Progenitor cell of endocrine pancreas (in vitro differentiated cells): ENCODE measurements at places on chromosomes 2 and 18. TPM values are rescaled to one million over a fixed set of nuclear protein-coding genes. Genes with fewer than 3 reads are reported as not detected.
A peak's percentile ranks its signal among the peaks of the same experiment; 100 is the strongest.

DNA sequence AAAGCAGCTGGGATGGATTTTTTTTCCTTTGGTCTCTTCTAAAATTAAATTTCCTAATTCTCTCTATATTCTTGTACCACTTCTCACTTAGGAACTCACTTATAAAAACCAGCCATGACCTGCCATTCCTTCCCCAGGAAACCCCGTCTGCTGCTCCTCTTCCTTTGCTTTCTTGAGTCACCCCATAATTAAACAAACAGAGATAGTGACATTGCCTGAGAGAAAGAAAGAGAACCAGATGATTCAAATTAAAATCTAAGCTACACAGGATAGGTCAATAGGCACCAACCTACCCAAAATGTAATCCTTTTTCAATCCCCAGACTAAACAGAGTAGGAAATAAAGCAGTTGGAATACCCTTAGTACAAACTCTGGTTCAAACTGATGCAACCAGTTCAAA is 9.7 kb downstream of the STK39 start:
- no peaks in the 10 kb centered on the region for H3K27me3 ChIP-seq
- peaks cover 6% of the 10 kb centered on the region for H3K36me3 ChIP-seq

- no peak overlapping the region for H3K27ac ChIP-seq
- H3K4me1 ChIP-seq, result peaks cover 2% of the 10 kb centered on the region
- no peak for DNase-seq
Measured at GRCh38 chr2:221786297-221786926, 214.3 kb upstream of the EPHA4 start.

DNA sequence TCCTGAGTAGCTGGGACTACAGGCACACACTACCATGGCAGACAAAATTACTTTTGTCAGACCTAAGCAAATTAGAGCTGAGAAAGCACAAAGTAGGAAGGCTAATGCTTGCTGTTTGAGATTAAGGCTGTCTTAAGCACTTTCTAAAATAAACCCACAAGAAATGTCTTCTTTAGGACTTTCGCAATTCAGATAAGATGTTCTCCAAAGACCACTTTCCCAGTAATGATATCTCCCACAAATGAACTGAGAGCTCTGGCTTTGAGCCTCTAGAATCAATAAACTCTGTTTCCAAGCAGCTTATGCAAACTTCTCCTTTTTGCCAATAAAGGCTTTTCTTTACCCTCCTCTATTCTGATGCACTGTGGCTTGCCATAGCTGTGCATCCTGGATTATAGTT is 32.0 kb upstream of the GALNT1 start:
- peak overlapping the region; percentile 29 for H3K27ac ChIP-seq
- H3K27me3 ChIP-seq, result no peaks in the 10 kb centered on the region
- H3K36me3 ChIP-seq, result no peaks in the 10 kb centered on the region
- H3K4me1 ChIP-seq, result peaks cover 22% of the 10 kb centered on the region

- no peak overlapping the region for H3K4me3 ChIP-seq
- peaks cover 3% of the 10 kb centered on the region for H3K27me3 ChIP-seq
- peaks cover 11% of the 10 kb centered on the region for H3K4me1 ChIP-seq
- H3K27ac ChIP-seq, result no peak overlapping the region
Measured at GRCh38 chr2:238698072-238698352, 149.9 kb upstream of the TWIST2 start.

DNA sequence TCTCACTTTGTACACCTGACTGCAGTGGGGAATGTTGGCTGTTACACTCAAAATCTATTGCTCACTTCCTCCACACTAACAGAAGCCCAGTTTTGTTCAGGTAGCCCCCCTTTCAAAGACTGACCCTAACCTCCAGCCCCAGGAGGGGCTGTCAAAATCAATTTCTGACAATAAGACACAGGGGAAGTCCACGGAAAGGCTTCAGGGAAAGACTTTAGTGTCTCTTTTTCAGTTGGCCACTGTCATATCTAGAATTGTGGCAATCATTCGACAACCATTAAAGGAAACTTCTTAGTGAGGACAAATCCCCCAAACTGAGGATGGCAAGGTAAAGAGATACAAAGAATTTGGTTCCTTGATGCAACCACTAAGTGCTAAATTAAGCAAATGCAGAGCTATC is 59.0 kb downstream of the BARD1 start:
- H3K27me3 ChIP-seq, result no peaks in the 10 kb centered on the region
- no peak overlapping the region for H3K4me3 ChIP-seq
- H3K36me3 ChIP-seq, result peaks cover 23% of the 10 kb centered on the region
- no peak for DNase-seq

GRCh38 chr2:103135679-103136078 is 373.8 kb downstream of the TMEM182 start:
- no peak overlapping the region for H3K27ac ChIP-seq
- no peaks in the 10 kb centered on the region for H3K36me3 ChIP-seq
- H3K4me3 ChIP-seq, result no peak overlapping the region
- H3K4me1 ChIP-seq, result peaks cover 2% of the 10 kb centered on the region
- H3K27me3 ChIP-seq, result peaks cover 10% of the 10 kb centered on the region

- H3K4me3 ChIP-seq, result no peak overlapping the region
- no peak for DNase-seq
- peaks cover 75% of the 10 kb centered on the region for H3K36me3 ChIP-seq
- H3K4me1 ChIP-seq, result peaks cover 12% of the 10 kb centered on the region
- no peaks in the 10 kb centered on the region for H3K27me3 ChIP-seq
Measured at GRCh38 chr2:75656563-75656962, 10.0 kb downstream of the MRPL19 start.

DNA sequence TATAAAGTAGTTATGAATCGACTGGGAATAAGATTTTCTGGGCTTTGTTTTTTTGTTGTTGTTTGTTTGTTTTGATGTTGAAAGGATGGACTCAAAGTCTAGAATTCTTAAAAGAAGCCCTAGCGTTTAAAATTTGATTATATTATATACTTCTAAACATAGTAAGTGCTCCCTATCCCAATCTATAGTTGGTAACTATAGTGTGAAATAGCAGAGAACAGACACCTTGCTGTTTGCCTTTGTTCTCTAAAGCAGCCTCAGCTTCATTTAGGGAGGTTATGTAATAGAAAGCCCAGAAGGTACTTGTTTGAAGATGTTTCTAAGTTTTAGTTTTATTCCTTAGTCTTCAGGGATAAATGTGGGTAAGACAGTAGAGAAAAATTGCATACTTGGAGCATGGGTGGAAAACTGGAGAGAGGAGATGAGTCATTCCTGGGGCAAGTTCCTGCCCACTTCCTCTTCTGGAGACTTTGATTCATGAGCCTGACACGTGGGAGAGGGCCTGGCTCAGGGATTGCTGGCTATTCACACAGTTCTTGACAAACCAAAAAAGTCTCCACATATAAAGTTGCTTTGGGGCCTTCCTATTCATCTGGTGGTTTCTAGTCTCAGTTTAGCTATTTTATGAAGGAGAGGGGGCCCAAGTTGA is 131.9 kb downstream of the MYO1B start:
- peaks cover 40% of the 10 kb centered on the region for H3K4me1 ChIP-seq
- H3K36me3 ChIP-seq, result peaks cover 16% of the 10 kb centered on the region
- no peaks in the 10 kb centered on the region for H3K27me3 ChIP-seq
- no peak overlapping the region for H3K4me3 ChIP-seq
- DNase-seq, result no peak

DNA sequence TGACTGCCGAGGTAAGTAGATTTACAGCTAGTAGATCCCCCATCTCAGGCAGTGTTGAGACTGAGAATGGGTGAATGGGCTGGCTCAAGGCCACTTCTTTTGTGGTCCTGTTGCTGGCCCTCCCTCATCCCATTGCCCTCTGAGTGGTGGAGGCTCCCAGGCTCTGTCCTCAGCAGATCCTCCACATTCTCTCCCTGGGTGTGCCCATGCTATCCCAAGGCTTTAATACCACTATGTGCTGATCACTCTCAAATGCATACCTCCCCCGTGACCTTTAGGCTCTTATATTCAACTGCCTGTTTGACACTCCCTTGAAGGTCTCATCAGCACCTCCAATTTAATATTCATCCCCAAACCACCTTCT is 271.8 kb downstream of the GLI2 start:
- no peaks in the 10 kb centered on the region for H3K36me3 ChIP-seq
- H3K27me3 ChIP-seq, result peaks cover 80% of the 10 kb centered on the region
- peaks cover 4% of the 10 kb centered on the region for H3K4me1 ChIP-seq
- H3K4me3 ChIP-seq, result no peak overlapping the region

GRCh38 chr2:176160251-176160985 is 3.3 kb downstream of the HOXD3 start:
- H3K27me3 ChIP-seq, result peaks cover 94% of the 10 kb centered on the region
- no peak overlapping the region for H3K27ac ChIP-seq
- H3K4me1 ChIP-seq, result peaks cover 3% of the 10 kb centered on the region
- DNase-seq, result no peak
- H3K36me3 ChIP-seq, result no peaks in the 10 kb centered on the region

The C2orf72 gene
- 9.7 and 11.1 TPM in 2 replicates for total RNA-seq

The CD8A gene
- total RNA-seq, result 0.13 and 0.19 TPM in 2 replicates

The SPR gene
- 24.2 and 25.5 TPM in 2 replicates for total RNA-seq

The TRIM43B gene
- total RNA-seq, result not detected in 2 replicates

DNA sequence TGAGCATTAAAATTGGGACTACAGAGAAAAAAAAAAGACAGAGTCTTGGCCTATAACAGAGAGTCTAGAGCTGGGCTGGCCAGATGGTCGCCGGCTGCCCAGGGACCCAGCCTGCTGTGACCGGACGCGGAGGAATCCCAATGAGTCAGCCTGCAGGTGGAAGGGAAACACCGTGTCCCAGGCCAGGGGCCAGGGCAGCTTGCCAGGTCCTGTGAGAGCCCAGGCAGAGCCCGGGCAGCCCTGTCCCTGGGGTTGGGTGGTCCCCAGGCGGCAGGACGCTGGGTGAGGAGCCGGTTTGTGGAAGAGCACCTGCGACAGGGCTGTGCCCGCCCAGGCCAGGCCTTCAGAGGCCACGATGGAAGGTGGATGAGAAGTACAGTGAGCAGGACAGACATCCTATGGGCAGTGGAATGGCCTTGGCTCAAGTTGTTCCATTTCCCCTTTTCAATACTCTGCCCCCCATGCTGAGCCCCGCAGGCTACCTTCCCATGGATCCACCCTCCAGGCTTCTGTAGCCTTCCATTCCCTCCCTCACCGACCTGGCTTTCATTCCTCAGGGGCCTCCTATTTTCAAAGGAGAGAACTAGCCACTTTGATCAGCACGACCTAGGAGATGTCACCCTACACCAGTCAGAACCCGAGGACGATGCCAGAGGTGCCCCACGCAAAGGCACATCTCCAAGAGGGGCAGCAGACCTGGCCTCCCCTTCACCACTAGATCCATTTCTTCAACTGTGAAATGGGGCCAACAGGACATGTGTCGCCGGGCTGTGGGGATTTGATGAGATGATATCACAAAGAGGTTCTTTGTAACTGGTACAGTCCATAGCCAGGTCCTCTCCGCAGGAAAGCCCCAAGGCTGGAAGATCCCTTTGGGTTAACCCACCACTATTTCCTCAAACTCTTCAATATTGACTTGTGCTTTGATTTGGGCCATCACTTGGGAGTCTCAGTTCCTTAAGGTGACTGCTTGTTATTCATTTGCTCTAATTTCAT is 87.5 kb downstream of the POLR1A start:
- H3K4me1 ChIP-seq, result peaks cover 12% of the 10 kb centered on the region
- H3K27ac ChIP-seq, result no peak overlapping the region
- no peak overlapping the region for H3K4me3 ChIP-seq
- no peaks in the 10 kb centered on the region for H3K27me3 ChIP-seq

- DNase-seq, result no peak
- H3K36me3 ChIP-seq, result no peaks in the 10 kb centered on the region
- H3K27me3 ChIP-seq, result no peaks in the 10 kb centered on the region
- H3K4me3 ChIP-seq, result no peak overlapping the region
- H3K4me1 ChIP-seq, result no peaks in the 10 kb centered on the region
Measured at GRCh38 chr2:21782866-21783265, 659.1 kb downstream of the TDRD15 start.

DNA sequence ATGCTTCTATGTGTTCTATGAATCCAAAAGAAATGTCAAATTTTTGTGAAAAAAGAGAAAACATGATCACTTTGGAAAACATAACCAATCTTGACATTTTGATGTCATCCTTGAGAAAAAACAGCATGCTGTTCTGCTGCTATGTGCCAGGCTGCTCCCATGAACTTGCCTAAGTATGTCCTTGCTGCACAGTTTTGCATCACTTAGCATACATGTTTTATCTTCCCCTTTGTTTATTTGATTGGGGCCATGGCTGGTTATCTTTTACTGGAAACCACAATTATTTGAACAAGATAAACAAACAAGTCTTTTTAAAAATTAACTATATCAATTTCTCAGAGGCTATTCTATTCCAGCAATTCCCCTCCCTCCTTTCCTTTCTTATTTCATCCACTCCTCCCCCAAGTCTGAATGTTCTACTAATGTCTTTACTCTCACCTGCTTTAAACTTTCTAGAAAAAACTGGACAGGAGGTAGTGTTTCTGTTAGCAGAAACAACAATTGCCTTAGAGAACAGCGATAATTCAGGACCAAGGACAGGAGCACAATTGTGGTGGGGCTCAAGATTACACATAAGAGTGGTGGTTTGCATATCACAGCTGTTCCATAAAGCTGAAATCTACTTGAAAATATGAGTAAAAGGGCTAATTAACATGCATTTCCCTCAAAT is 6.7 kb downstream of the AOX1 start:
- no peak overlapping the region for H3K4me3 ChIP-seq
- H3K36me3 ChIP-seq, result no peaks in the 10 kb centered on the region
- peaks cover 16% of the 10 kb centered on the region for H3K27me3 ChIP-seq
- H3K4me1 ChIP-seq, result peaks cover 60% of the 10 kb centered on the region
- no peak for DNase-seq

- no peak overlapping the region for H3K27ac ChIP-seq
- H3K4me1 ChIP-seq, result peaks cover 6% of the 10 kb centered on the region
- no peak overlapping the region for H3K4me3 ChIP-seq
- DNase-seq, result no peak
- no peaks in the 10 kb centered on the region for H3K36me3 ChIP-seq
Measured at GRCh38 chr18:21359746-21360145, 117.7 kb downstream of the GREB1L start.

The KCNG3 gene
- 0.16 and 0.31 TPM in 2 replicates for total RNA-seq

DNA sequence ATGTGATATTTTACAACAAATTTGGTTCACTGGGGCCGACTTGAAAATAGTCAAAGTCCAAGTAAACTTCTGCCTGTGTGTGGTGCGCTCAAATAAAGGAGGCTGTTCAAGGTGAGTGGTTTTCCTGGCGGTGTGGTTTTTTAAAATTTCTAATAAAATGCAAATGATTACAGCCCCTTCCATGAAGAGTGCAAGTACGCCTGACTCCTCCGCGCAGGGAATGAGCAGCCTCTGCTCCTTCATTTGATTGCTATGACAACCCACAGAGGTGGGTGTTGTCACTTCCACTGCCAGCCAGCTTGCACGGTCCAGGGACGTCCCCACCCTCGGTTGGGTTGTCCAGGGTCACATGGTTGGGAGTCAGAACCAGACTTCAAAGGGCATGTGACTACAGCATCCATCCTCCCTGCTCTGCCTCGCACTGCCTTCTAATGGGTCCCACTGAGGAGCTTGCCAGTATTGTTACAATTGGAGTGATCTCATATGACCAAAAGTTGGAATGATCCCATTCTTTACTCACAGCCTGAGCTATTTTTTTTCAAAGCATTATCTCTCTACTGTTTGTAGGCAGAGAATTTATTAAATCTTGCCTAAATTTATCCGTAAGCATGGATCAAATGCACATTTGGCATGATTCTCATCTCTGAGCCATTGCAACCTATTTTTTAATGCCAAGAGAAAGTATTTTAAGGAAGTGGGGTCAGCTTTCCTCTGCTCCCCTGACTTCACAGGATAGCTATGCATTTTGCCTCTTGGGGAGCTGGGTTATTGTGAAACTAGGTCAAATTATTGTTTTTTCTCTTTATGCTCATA is 121.3 kb downstream of the AGAP1 start:
- peaks cover 18% of the 10 kb centered on the region for H3K4me1 ChIP-seq
- no peaks in the 10 kb centered on the region for H3K36me3 ChIP-seq
- DNase-seq, result no peak
- H3K27ac ChIP-seq, result no peak overlapping the region

GRCh38 chr18:629269-630150 is 27.9 kb upstream of the TYMS start:
- no peak for DNase-seq
- H3K4me3 ChIP-seq, result no peak overlapping the region
- H3K4me1 ChIP-seq, result peaks cover 1% of the 10 kb centered on the region
- no peak overlapping the region for H3K27ac ChIP-seq
- H3K36me3 ChIP-seq, result peaks cover 1% of the 10 kb centered on the region
- H3K27me3 ChIP-seq, result no peaks in the 10 kb centered on the region
